ENCODE measurements at places on chromosomes 4 and X. TPM values are rescaled to one million over a fixed set of nuclear protein-coding genes. Genes with fewer than 3 reads are reported as not detected.

DNA sequence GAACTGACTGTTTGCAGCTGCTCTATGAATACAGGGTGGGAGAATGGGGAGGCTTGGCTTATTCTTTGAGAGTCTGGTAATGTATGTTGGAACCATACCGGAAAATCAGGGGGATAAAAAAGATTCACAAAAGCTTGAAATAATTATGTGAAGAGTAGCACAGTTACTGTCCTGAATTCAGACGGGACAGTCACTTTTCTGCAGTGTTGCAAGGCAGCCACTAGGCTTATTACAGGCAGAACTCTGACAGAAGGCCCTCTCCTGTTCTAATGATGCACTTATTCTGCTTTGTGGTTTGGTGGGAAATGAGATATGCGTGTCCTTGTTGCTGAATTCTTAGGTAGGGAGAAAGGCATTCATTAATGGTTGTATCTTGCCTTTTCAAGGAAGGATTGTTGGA, 37.2 kb downstream of the GUCY1B1 start:
- H3K36me3 ChIP-seq = no peaks in the 10 kb centered on the region
- H3K4me3 ChIP-seq = no peak overlapping the region
- H3K4me1 ChIP-seq = no peaks in the 10 kb centered on the region
- DNase-seq = no peak

- H3K4me3 ChIP-seq = no peak overlapping the region
- no peak for DNase-seq
Observed at GRCh38 chrX:320126-320783, 1.7 kb upstream of the GTPBP6 start.

The FRG2 gene
- not detected for total RNA-seq

The FGG gene
- total RNA-seq = 23.5 TPM

The CENPU gene
- 15.6 TPM for total RNA-seq

DNA sequence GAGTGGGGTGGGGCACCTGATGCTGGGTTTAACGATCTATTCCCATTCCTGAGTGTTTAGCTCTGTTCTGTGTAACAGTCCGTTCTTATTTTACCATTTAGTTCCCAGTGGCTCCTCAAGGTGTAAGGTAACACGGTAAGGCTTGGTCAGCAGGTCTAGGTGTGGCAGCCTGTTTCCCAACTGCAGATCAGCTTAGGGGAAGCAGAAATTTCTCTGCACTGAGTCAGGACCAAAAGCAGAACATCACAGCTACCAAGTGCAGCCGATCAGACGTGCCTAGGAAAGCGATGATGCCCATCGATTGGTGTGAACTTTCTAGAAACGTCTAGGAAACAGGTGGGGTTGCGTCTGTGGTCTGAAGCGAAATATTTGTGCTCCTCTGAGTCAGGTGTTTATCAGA, 240.1 kb downstream of the STIM2 start:
- no peaks in the 10 kb centered on the region for H3K36me3 ChIP-seq
- H3K4me3 ChIP-seq = no peak overlapping the region
- H3K4me1 ChIP-seq = no peaks in the 10 kb centered on the region
- H3K27me3 ChIP-seq = peaks cover 4% of the 10 kb centered on the region

DNA sequence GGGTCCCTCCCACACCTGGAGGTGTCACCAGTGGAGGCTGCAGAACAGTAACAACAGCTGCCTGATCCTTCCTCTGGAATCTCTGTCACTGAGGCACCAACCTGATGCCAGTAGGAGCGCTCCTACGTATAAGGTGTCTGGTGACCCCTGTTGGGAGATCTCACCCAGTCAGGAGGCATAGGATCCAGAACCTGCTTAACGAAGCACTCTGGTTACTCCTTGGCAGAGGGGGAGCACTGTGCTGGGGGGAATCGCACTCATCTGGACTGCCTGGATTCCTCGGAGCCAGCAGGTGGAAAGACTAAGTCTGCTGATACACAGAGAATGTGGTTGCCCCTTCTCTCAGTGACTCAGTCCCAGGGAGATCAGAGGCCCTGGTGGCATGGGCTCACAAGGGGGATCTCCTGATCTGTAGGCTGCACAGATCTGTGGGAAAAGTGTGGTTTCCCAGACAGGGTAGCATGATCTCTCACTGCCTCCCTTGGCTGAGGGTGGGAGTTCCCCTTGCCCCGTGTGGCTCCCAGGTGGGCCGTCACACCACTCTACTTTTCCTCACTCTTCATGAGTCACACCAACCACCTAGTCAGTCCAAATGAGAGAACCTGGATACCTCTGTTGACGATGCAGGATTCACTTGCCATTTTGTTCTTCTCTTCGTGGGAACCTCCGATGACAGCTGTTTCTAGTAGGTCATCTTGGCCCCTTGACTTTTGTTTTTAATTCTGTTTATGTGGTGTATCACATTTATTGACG, 305.9 kb downstream of the IDS start:
- no peak overlapping the region for H3K27ac ChIP-seq
- H3K27me3 ChIP-seq = no peaks in the 10 kb centered on the region
- H3K4me3 ChIP-seq = no peak overlapping the region
- H3K4me1 ChIP-seq = no peaks in the 10 kb centered on the region

DNA sequence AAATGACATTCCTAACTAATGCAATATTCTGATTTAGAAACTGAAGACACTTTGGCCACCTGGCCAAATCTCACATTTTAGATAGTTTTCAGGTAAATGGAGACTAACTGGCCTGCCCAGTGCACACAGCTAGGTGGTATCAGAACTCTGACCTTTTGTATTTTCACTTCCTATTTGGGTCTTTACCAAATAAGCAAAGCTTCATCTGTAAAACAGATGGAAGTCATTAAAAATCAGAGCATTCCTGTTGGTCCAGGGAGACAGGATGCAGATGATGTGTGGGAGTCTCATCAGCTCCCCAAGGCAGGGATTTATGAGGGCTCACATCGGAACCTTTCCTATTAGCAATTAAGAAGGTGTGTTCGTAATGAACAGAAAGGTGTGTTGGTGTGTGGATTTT, 57.7 kb downstream of the ARHGAP10 start:
- H3K4me1 ChIP-seq = no peaks in the 10 kb centered on the region
- DNase-seq = no peak
- H3K27ac ChIP-seq = no peak overlapping the region
- no peak overlapping the region for H3K4me3 ChIP-seq

- H3K27ac ChIP-seq = no peak overlapping the region
- no peaks in the 10 kb centered on the region for H3K4me1 ChIP-seq
- H3K27me3 ChIP-seq = peaks cover 5% of the 10 kb centered on the region
Observed at GRCh38 chrX:112901869-112902725, 61.5 kb upstream of the AMOT start.

GRCh38 chr4:109925396-109925795, 12.7 kb downstream of the EGF start:
- H3K4me3 ChIP-seq = no peak overlapping the region
- no peaks in the 10 kb centered on the region for H3K4me1 ChIP-seq
- H3K36me3 ChIP-seq = no peaks in the 10 kb centered on the region

The CCDC120 gene
- 5.1 TPM for total RNA-seq

DNA sequence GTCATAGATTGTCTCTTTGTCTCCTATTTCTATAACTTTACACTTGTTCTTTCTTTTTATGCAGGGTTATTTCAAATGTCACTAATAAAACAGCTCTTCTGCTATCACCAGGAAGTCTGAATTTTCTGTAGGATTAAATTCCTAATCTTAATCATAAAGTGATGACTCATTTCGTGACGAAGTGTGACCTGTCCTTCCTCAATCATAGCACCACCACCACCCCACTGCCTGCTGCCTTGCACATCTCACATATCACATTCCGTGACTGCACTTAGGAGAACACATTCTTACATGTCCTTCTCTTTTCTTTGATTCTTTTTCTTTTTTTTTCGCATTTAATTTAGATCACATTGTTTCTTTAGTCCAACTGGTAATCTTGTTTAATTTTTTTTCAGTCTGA, 57.7 kb upstream of the UGT2B7 start:
- H3K36me3 ChIP-seq = no peaks in the 10 kb centered on the region
- H3K4me3 ChIP-seq = no peak overlapping the region
- H3K27me3 ChIP-seq = no peaks in the 10 kb centered on the region
- no peak for DNase-seq

DNA sequence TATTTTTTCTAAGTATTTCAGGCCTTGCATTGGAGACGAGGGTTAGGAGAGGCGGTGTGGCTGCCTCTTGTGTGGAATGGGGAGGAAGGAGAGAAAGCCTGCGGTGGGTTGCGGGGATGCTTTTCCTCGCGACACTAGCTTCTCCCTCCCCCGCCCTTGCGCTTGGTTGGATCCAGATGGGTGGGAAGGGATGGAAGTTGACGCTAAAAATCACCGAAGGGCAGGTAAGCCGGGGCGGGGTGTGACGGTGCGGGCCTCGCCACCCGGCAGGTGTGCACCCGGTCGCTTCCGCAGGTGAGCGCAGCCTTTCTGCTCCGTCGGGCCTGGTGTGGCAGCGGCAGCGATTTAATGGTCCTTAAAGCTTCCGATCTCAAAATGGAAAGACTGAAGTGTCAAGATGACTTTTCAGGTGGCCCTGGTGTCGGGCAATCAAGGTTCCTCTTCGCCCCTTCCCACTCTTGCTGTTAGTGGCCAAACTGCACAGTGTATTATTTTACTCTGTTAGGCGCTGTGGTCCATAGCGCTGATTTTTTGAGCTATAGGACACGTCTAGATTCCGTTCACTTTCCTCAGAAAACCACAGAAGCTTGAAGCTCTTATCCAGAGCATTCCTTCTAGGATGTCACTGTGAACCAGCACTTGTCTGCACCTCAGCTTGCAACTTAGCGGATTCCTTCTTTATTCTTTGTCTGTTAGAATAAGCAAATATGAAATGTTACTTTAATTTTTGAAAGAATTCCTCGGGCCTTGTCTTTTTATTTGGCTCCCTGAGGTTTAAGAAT, 765 bp downstream of the ENOPH1 start:
- no peak for DNase-seq
- peaks cover 22% of the 10 kb centered on the region for H3K4me1 ChIP-seq
- peaks cover 10% of the 10 kb centered on the region for H3K36me3 ChIP-seq
- peak overlapping the region; percentile 88 for H3K4me3 ChIP-seq

GRCh38 chr4:38674258-38675144, 10.5 kb downstream of the KLF3 start:
- H3K4me1 ChIP-seq = peaks cover 61% of the 10 kb centered on the region
- no peak for DNase-seq
- H3K27me3 ChIP-seq = no peaks in the 10 kb centered on the region
- no peaks in the 10 kb centered on the region for H3K36me3 ChIP-seq
- no peak overlapping the region for H3K4me3 ChIP-seq

DNA sequence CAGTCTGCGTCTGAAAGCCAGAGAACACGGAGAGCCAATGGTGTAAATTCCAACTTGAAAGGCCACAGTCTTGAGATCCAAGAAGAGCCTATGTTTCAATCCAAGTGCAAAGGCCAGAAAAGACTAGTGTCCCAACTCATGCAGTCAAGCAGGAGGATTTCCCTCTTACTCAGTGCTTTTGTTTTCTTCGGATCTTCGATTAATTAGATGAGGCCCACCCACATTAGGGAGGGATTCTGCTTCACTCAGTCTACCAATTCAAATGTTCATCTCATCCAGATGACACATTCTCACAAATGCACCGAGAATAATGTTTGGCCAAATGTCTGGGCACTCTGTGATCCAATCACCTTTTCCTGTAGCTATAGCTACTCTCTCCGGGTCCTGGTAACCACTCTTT, 91.5 kb upstream of the S100G start:
- DNase-seq = no peak
- H3K36me3 ChIP-seq = no peaks in the 10 kb centered on the region
- no peaks in the 10 kb centered on the region for H3K4me1 ChIP-seq
- H3K27me3 ChIP-seq = no peaks in the 10 kb centered on the region
- no peak overlapping the region for H3K4me3 ChIP-seq

The MTMR8 gene
- total RNA-seq = 1.1 TPM

The EREG gene
- total RNA-seq = 1.4 TPM

The ZNF81 gene
- 8.7 TPM for total RNA-seq

DNA sequence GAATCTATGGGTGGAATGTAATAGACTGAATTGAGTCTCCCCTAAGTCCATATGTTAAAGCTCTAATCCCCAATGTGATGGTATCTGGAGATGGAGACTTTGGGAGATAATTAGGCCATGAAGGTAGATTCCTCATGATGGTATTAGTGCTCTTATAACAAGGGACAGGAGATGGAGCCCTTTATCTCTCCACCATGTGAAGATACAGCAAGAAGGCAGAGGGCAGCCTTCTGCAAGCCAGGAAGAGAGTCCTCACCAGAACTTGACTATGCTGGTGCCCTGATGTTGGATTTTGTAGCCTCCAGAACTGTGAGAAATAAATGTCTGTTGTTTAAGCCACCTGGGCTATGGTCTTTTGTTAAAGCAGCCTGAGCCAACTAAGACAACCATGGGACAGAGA, 76.4 kb upstream of the F8A3 start:
- H3K27ac ChIP-seq = no peak overlapping the region
- H3K36me3 ChIP-seq = no peaks in the 10 kb centered on the region
- no peaks in the 10 kb centered on the region for H3K4me1 ChIP-seq
- DNase-seq = no peak
- H3K27me3 ChIP-seq = no peaks in the 10 kb centered on the region

DNA sequence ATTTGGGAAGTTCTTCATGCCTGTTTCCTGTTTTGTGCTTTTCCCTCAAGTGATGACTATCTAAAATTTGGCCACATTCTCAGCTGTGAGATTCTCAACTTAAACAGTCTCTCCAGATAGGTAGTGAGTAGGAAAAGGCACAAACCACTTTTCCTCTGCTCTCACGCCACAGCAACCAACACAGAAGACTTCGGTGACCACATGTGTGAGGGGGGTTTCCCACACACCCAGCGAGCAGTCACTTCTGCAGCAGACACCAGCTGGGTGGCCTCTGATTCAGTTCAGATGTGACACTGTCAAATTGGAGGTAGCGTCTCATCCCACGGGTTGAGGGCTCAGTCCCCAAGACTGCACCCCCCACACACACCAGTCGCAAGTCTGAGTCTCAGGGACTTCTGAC, 25.1 kb upstream of the CLDN34 start:
- no peaks in the 10 kb centered on the region for H3K36me3 ChIP-seq
- no peaks in the 10 kb centered on the region for H3K4me1 ChIP-seq
- no peak overlapping the region for H3K27ac ChIP-seq
- no peak overlapping the region for H3K4me3 ChIP-seq
- DNase-seq = no peak

- H3K4me3 ChIP-seq = no peak overlapping the region
- H3K4me1 ChIP-seq = peaks cover 8% of the 10 kb centered on the region
- DNase-seq = no peak
- H3K27me3 ChIP-seq = no peaks in the 10 kb centered on the region
Observed at GRCh38 chrX:151393514-151393913, 3.5 kb upstream of the VMA21 start.

The FABP2 gene
- not detected for total RNA-seq

- H3K27me3 ChIP-seq = peaks cover 31% of the 10 kb centered on the region
- no peak overlapping the region for H3K27ac ChIP-seq
- no peaks in the 10 kb centered on the region for H3K36me3 ChIP-seq
- peaks cover 10% of the 10 kb centered on the region for H3K4me1 ChIP-seq
Observed at GRCh38 chrX:46328133-46328532, 217.1 kb downstream of the ZNF674 start.

- no peak overlapping the region for H3K4me3 ChIP-seq
- no peak for DNase-seq
- H3K36me3 ChIP-seq = no peaks in the 10 kb centered on the region
- H3K4me1 ChIP-seq = peaks cover 12% of the 10 kb centered on the region
Observed at GRCh38 chr4:94472056-94472826, 20.5 kb downstream of the PDLIM5 start.

- H3K27ac ChIP-seq = no peak overlapping the region
- H3K4me1 ChIP-seq = no peaks in the 10 kb centered on the region
- H3K36me3 ChIP-seq = no peaks in the 10 kb centered on the region
- no peak overlapping the region for H3K4me3 ChIP-seq
- no peak for DNase-seq
Observed at GRCh38 chrX:7269991-7270390, 122.0 kb upstream of the PUDP start.
